Iris pigment epithelial cell (primary cell): ENCODE measurements at places on chromosomes 16 and 17.

- no peak for DNase-seq
Measured at GRCh38 chr16:78520470-78520869, 421.0 kb downstream of the WWOX start.

DNA sequence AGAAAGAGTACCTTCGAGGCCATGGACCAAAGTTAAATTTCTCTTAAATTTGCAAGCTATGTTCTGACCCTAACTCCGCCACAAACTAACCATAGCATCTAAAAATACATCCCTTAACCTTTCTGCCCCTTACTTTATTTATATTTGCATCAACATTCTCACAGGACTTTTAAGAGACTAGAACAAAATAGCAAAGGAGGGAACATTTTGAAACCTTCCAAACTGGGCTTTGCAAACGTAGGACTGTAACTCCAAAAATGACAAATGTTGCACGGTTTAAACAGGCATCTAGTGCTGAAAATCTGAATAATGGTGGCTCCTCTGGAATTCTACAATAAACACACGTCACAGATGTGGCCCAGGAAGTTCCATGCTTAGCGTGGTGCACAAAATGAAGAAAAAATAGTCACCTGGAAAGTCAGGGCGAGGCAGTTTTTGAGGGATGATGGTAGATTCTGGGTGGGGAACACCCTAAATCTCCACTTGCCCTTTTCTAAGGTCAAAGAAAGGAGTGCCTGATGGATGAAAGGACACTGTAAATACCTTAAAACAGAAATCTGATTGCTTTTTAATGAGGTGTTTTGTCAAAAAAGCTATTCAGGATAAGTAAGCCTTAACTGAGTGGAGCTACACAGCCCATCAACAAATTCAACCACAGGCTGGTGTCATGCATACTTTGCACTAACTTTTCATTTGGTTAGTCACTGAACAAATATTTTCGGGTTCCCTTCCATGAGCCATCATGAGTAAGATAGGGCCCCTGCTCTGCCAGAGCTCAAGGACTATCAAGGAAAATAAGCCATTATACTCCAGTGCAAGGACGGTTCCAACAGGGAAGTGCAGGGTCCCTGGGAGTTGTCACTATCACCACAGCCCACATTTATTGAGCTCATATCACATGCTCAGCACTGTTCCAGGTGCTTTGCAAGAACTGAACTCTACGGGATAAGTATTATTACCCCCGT lies 21.2 kb downstream of the ARHGAP17 start:
- DNase-seq: peak; percentile 95

GRCh38 chr17:75364078-75364477 lies 41.4 kb downstream of the GRB2 start:
- peak; percentile 92 for DNase-seq

- no peak for DNase-seq
Measured at GRCh38 chr17:65346166-65346565, 209.0 kb downstream of the RGS9 start.

- DNase-seq: peak; percentile 20
Measured at GRCh38 chr17:1972487-1973160, 52.5 kb downstream of the RTN4RL1 start.
